ENCODE measurements at places on chromosomes 2 and 18.

DNA sequence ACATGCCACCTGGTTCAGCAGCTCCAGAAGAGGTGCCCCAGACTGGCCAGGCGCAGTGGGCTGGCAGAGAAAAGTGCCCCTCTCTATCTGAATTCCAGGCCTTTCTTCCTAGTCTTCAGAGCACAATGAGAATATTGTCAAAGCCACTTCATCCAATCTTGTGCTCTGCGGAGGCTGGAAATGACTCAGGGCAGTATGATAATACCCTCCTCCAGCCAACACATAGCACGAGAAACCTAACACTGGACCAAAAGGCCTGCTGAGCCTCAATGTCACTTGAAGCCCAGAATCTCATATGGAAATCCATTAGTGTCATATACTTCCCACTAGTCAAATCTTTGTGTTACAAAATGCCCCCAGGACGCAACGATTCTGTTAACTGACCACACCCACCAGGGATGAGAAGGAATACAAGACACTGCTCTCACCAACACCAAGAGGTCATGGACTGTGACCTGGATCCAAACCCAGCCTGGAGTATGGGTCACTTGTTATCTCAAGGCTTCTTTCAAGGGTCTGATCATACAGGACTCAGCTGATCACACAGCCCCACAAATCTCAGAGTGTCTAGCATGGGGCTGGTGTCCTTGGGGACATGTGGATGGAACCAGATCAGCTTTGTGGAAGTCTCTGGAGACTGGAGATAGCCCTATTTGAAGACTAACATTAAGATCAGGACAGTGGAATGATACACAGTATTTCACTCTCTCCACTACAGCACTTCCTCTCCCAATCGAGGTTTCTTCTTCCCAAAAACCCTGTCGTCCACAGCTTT lies 10.1 kb downstream of the KIF3C start:
- no peak for DNase-seq

GRCh38 chr2:40451918-40452605 lies at the start of gene SLC8A1:
Gene SLC8A1, minus strand, starts transcription at chr2:40452090.
- DNase-seq: peak; percentile 61

DNA sequence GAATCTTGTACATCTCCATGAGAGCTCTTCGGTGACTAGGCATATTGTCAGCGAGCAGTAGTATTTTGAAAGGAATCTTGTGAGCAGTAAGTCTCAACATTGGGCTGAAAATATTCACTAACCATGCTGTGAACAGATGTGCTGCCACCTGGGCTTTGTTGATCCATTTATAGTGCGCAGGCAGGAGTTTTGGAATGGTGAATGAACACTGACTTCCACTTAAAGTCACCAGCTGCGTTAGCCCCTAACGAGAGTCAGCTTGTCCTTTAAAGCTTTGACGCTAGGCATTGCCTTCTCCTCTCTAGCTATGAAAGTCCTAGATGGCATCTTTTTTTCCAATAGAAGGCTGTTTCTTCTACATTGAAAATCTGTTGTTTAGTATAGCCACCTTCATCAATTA lies 4.1 kb downstream of the ASB1 start:
- no peak for DNase-seq

GRCh38 chr2:217642944-217643343 lies 359.9 kb downstream of the TNS1 start:
- no peak for DNase-seq

GRCh38 chr18:3212657-3213056 lies 7.1 kb downstream of the MYOM1 start:
- no peak for DNase-seq

- peak; percentile 3 for DNase-seq
These were observed 31.5 kb upstream of the ATIC start for GRCh38 chr2:215280326-215280725.

Data from HCEC 1CT (cell line).